Right lobe of liver (tissue), 6 donors: ENCODE measurements at places on chromosomes 5 and 9. TPM values are rescaled to one million over a fixed set of nuclear protein-coding genes. Genes with fewer than 3 reads are reported as not detected.

Gene PCDHGA4
- 1.2 TPM for total RNA-seq

Gene NEUROG1
- total RNA-seq, result not detected

DNA sequence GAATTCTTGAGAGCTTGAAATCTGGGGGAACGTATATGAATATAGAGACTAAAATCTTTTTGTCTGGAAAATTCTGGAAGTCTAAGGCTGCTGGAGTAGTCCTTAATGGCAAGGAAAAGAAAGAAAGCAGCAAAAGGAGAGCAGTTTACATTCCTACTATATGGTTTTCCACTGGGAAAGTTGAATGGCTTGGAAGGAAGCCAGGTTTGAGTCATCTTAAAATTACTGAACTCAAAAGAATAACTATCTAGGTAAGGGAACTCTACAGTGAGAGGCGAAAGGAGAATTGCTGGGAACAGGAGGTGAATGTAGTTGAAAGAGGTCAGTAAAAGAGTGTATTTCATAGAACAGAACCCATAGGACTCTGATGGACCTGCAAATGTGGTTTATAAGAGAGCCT is 258.1 kb upstream of the EDIL3 start:
- no peak overlapping the region for H3K4me3 ChIP-seq
- DNase-seq, result no peak
- no peaks in the 10 kb centered on the region for H3K4me1 ChIP-seq
- H3K27me3 ChIP-seq, result no peaks in the 10 kb centered on the region
- no peaks in the 10 kb centered on the region for H3K36me3 ChIP-seq

DNA sequence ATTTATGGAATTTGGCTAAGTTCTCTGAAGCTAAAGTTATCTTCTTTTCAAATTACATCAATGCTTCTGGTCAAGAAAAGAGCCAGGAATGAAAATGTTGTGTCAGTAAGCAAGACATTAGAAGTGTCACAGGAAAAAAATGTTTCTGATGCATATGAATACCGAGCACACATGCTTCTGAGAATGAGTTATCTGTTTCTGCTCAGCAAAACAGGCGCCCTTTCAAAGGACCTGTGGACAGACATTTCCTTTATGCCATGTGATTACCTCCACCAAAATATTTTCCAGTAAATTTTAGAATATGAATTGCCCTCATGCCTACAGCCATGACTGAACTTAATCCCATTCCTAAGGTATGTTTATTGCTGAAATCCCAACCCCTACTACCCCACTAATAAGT is 55.4 kb upstream of the RNF180 start:
- no peaks in the 10 kb centered on the region for H3K36me3 ChIP-seq
- H3K4me1 ChIP-seq, result no peaks in the 10 kb centered on the region
- no peak overlapping the region for H3K27ac ChIP-seq
- H3K4me3 ChIP-seq, result no peak overlapping the region
- no peaks in the 10 kb centered on the region for H3K27me3 ChIP-seq

DNA sequence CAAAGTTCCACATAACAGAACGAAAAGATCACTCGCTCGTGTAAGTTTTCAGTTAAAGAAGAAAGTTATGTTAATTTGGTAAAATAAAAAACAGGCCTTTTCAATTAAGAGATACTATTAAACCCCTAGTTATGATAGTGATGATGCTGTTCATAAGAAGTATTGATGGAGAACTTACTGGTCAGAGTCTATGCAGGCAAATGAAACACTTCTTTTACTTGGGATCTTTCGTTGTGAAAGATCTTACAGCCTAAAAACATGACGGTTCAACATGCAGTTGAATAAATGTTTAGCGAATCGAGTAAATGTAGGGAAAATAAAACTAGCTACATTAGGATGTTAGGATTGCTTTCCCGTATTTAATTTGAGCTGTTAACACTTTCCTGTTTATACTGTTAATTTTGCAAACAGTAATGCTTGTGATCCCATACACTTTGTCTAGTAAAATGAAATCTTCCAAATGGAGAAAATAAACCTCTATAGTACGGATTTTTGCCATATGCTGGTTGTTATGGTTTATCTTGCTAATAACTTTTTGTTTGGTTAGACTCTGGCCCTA is 2.0 kb downstream of the RHOBTB3 start:
- no peak overlapping the region for H3K4me3 ChIP-seq
- no peaks in the 10 kb centered on the region for H3K36me3 ChIP-seq
- H3K27me3 ChIP-seq, result no peaks in the 10 kb centered on the region
- H3K27ac ChIP-seq, result peak overlapping the region; percentile 91
- no peak for DNase-seq

DNA sequence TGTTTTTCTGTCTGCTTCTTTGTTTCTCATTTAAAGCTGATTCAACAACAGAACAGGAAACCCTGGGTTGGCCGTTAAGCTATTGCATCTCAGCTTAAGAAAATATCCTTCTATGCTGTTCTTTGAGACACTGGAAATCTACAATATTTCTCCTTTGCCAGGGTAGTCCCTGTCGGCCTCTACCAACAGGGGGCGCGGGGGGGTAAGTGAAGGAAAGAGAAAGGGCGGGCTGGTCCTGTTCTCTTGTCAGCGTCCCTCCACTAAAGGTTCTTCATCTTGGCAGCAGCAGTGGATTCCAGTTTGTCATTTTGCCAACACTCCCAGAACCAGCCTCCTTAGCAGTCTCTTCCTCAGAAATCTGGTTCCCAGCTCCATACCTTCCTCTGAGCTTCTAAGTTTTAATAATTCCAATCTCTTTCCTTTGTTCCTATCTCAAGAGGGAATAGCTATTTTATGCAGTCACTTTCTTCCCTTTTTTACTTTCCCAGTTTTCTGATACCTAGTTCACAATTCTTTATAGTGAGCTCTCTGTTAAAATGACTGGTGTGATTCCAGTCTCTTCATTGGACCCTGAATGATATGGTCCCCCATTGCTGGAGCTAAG is 222.3 kb downstream of the GLIS3 start:
- H3K36me3 ChIP-seq, result no peaks in the 10 kb centered on the region
- peak; percentile 64 for DNase-seq
- no peak overlapping the region for H3K4me3 ChIP-seq

GRCh38 chr9:1948541-1948940 is 66.6 kb upstream of the SMARCA2 start:
- DNase-seq, result no peak
- no peak overlapping the region for H3K27ac ChIP-seq
- H3K4me3 ChIP-seq, result no peak overlapping the region
- no peaks in the 10 kb centered on the region for H3K36me3 ChIP-seq

- H3K4me3 ChIP-seq, result no peak overlapping the region
- H3K27me3 ChIP-seq, result no peaks in the 10 kb centered on the region
- no peaks in the 10 kb centered on the region for H3K36me3 ChIP-seq
- no peaks in the 10 kb centered on the region for H3K4me1 ChIP-seq
These were observed 152.2 kb downstream of the FGF18 start for GRCh38 chr5:171571663-171572062.

- H3K4me1 ChIP-seq, result no peaks in the 10 kb centered on the region
- H3K4me3 ChIP-seq, result no peak overlapping the region
- H3K27ac ChIP-seq, result no peak overlapping the region
- H3K36me3 ChIP-seq, result no peaks in the 10 kb centered on the region
- no peak for DNase-seq
These were observed 47.9 kb upstream of the HSPA9 start for GRCh38 chr5:138623053-138623452.

DNA sequence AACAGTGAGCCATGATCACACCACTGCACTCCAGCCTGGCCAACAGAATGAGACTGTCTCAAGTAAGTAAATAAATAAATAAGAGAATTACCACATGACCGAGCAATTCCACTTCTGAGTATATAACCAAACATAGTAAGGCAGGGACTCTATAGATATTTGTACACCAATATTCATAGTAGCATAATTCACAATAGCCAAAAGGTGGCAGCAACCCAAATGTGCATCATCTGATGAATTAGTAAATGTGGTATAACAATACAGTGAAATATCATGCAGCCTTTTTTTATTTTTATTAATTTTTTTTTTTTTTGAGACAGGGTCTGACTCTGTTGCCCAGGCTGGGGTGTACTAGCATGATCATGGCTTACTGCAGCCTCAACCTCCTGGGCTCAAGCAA is 33.1 kb downstream of the ALDH7A1 start:
- H3K4me3 ChIP-seq, result no peak overlapping the region
- H3K27me3 ChIP-seq, result no peaks in the 10 kb centered on the region
- H3K36me3 ChIP-seq, result no peaks in the 10 kb centered on the region

GRCh38 chr5:79093762-79094161 is 17.8 kb upstream of the BHMT start:
- H3K27me3 ChIP-seq, result no peaks in the 10 kb centered on the region
- no peak for DNase-seq
- no peak overlapping the region for H3K4me3 ChIP-seq
- H3K27ac ChIP-seq, result no peak overlapping the region
- peaks cover 25% of the 10 kb centered on the region for H3K4me1 ChIP-seq

DNA sequence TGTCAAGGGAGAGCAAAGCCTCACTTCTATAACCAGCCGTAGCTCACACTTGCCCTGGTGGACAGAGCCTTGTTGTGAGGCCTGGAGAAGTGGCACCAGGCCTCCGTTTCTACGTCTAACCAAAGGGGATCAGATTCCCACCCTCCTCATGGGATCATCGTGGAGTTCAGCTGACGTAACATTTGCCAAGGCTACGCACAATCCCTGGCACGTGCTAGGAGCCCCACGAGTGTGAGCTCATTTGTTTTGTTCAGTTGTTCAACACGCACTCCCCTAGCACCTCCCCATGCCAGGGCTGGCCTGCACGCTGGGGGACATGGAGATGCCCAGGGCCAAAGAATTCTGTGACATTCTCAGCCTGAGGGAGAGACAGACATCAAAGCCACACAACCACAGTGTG is 23.1 kb downstream of the ADGRD2 start:
- peaks cover 3% of the 10 kb centered on the region for H3K4me1 ChIP-seq
- H3K4me3 ChIP-seq, result no peak overlapping the region
- DNase-seq, result no peak
- no peak overlapping the region for H3K27ac ChIP-seq
- no peaks in the 10 kb centered on the region for H3K27me3 ChIP-seq

GRCh38 chr5:123033157-123033671 is 3.3 kb downstream of the PPIC start:
- H3K27me3 ChIP-seq, result no peaks in the 10 kb centered on the region
- H3K4me3 ChIP-seq, result no peak overlapping the region
- no peak overlapping the region for H3K27ac ChIP-seq

GRCh38 chr5:175104677-175105076 is 339.3 kb downstream of the DRD1 start:
- no peaks in the 10 kb centered on the region for H3K36me3 ChIP-seq
- H3K4me1 ChIP-seq, result no peaks in the 10 kb centered on the region
- DNase-seq, result no peak
- no peaks in the 10 kb centered on the region for H3K27me3 ChIP-seq

GRCh38 chr5:93874080-93874479 is 132.7 kb upstream of the POU5F2 start:
- H3K27me3 ChIP-seq, result no peaks in the 10 kb centered on the region
- H3K4me3 ChIP-seq, result no peak overlapping the region
- H3K36me3 ChIP-seq, result no peaks in the 10 kb centered on the region
- H3K4me1 ChIP-seq, result no peaks in the 10 kb centered on the region

DNA sequence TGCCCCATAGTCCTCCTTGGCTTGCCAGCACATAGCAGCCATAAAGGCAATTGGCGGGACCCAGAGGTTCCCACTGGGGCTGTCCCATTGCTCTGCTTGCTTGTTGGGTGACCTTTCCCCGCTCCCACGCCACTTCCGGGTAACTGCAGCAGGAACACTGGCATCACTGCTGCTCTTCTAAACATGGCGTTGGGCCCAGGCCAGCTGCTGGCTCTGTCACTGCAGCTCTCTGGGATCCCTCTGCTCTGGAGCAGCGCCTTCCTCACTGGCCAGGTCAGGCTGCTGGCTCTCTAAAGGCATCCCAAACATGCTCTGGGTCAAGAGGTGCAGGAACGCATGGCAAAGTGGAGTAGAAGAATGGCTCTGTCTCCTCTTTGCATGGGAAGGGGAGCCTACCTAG is 92.9 kb downstream of the DRD1 start:
- H3K27ac ChIP-seq, result no peak overlapping the region
- H3K27me3 ChIP-seq, result no peaks in the 10 kb centered on the region
- no peak overlapping the region for H3K4me3 ChIP-seq
- no peak for DNase-seq
- H3K4me1 ChIP-seq, result no peaks in the 10 kb centered on the region

DNA sequence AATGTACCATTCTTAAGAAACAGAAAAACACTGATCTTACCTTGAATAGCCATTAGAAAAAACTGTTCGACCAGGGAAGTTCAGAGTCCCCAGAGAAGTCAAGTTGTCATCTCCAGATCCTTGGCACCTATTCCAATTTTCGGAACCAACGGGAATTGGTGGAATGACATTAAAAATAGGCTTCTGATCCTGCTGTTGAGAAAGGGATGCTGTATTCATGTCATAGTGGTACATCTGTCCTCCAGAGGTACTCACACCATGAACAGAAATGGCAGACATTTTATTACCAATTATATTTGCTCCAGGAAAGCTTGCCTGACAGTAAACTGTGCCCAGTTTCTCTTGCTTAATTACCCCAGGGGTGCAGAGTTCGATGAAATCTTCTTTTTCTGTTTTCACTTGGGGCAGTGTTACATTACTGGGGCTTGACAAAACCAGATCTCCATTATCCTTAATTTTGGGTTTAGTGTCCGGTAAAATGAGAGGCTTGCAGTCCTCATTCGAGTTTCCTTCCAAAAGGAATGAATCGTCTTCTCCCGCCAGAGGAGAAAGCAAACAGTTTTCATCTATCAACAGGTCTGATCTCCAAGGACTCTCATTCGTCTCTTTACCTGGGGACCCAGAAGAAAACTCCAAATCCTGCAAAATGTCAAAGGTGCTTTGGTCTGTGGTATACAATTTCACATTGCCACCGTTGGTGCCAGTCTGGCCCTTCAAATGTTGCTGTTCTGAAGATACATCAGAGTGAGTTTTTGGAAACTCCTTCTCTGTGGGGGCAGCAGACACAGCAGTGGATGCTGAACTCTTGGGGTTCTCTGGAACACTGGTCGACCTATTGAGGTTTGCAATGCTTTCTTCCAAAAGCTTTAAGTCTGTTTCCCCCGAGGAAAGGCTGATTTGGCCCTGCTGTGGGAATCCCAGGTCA is 3.6 kb downstream of the NR3C1 start:
- H3K4me1 ChIP-seq, result no peaks in the 10 kb centered on the region
- H3K27ac ChIP-seq, result peak overlapping the region; percentile 98
- no peaks in the 10 kb centered on the region for H3K27me3 ChIP-seq
- peak overlapping the region; percentile 93 for H3K4me3 ChIP-seq

DNA sequence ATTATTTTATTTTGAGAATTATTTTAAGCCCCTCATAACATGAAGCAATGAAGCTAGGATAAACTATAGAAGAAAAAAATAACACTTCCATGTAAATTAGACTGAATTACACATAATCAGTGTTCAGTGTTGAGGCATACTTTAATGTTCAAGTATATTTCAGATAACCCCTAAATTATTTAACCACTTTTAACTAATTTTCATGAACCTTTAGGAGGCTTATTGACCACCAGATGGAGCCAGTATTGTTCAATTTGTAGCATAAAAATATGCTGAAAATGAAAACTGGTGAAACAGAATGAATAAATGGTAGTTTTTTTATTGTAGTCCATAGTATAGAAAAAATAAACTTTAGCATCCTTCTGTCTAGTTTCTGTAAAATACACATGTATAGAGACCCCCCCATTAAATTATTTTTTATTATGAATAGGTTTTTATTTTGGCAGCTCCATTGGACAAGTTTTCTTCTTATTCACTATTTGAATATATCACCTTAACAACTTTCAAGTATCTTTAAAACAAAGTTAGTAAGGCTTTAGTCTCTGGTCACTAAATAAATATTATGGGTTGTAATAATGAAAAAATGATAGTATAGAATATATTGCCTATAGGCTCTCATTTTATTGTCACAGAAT is 190.1 kb downstream of the CWC27 start:
- no peaks in the 10 kb centered on the region for H3K4me1 ChIP-seq
- H3K27ac ChIP-seq, result no peak overlapping the region
- no peak overlapping the region for H3K4me3 ChIP-seq
